ENCODE measurements at places on chromosomes 7 and 10.

DNA sequence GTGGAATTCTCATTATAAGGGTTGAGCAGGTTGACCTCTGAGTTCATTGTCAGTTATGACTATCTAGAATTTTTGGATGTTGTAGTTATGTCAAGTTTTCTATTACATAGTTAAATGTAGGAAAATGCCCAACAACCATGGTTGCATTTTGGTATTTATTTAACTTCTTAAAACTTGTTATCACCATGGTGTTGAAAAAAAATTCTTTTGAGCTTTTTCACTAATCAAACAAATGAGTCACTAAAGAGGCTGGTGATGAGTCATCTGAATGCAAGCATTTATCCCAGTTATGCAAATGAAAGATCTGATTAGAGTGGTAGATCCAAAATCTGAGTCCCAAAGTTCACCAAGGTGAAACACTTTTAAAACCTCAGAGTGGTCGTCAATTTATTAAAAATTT is 624.7 kb upstream of the IGFBP3 start:
- DNase-seq: no peak

GRCh38 chr7:12879139-12879538 is 191.7 kb downstream of the ARL4A start:
- DNase-seq: no peak

DNA sequence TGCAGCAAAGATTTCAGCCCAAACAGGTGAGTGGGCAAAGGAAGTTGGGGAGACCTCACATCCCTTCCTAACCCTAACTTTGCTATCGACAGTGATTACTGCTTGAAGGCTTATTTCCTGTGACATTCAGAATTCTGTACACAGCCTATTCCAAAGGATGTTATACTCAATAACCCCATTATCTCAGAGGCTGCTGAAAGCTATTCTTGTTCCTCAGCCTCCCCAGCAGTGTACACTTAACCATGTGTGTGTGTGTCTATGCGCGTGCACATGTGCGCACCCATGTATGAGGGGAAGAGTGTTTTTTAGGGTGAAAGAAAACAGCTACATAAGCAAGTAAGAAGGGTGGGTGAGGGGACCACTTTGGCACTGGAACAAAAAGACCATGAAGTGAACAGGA is 90.4 kb upstream of the KCNIP2 start:
- no peak for DNase-seq

- no peak for DNase-seq
Observed at GRCh38 chr7:139673230-139673629, 104.6 kb downstream of the HIPK2 start.

DNA sequence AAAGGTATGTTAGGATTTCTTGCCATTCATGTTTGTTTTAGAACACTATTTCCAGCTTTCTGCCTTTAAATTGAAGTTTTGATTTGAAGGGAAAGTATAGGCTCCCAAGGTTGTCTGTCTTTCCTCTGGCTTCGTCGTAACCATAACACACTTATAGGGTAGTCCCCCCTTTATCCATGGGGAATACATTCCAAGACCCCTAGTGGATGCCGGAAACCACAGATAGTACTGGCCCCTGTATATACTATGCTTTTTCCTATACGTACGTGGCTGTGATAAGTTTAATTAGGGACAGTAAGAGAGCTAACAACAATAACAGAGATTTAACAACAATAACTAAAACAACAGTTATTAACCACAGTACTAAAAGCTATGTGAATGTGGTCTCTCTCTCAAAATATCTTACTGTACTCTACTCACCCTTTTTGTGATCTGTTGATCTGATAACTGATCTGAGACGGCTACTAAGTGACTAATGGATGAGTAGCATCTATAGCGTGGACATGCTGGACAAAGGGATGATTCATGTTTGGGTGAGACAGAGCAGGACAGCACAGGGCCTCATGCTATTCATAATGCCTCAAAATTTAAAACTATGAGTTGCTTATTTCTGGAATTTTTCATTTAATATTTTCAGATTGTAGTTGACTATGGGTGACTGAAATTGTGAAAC is 273.1 kb downstream of the AUTS2 start:
- DNase-seq: no peak

DNA sequence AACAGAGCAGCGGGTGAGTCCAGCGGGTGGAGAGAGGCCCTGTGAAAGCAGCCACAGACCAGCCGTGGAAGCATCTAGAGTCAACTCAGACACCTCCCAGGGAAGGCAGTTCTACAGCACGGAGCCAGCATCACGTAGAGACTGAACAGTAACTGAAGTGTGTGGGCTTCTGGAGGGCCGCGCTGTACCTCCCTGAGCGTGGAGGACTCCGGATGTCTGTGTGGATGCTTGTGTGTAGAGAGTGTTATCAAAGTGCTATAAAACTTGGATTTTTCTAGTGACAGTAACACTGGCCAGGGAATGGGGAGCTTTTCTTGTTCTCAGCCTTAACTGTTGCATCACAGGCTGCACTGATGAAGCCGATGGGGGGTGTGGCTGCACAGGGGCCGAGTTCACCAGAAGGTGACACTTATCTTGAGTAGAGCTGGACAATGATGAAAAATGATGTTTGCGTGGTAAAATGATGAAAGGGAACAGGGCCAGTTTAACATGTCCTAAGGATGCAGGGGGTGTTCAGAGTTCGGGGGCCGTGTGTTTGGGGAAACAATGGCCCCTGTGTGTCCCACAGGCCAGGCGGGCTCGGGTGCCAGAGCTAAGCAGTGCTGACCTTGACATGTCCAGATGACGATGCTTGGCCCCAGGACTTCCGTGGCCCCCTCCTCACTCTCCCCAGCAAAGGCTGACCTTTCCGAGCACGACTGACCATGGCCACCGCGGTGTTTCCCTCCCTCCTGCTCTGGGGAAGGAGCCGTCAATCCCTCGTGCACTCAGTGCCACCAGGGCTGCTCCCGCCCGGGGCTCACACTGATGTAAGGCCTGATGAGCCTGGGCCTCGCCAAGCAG is 21.9 kb downstream of the MNX1 start:
- no peak for DNase-seq

GRCh38 chr10:97571622-97572021 is 957 bp upstream of the ANKRD2 start:
- DNase-seq: peak; percentile 50

DNA sequence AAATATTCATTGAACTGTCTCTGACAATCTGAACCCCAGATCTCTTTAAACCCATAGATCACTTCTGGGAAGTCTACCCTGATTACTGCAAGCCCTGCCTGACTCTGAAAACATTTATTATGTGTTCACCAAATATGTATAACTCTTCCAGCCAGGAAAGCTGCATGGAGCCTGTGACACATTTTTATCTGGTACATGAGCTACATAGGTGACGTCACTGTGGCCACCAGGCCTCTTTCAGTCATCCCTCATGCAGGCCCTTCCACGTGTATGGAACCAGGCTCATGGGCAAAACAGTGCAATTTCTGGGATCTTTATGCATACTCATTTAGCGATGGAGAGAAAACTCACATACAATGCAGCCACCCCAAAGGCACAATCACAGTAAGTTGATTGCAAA is 133.9 kb upstream of the NUPR2 start:
- DNase-seq: no peak

GRCh38 chr7:142870566-142871259 is 14.8 kb downstream of the TRPV6 start:
- DNase-seq: no peak

DNA sequence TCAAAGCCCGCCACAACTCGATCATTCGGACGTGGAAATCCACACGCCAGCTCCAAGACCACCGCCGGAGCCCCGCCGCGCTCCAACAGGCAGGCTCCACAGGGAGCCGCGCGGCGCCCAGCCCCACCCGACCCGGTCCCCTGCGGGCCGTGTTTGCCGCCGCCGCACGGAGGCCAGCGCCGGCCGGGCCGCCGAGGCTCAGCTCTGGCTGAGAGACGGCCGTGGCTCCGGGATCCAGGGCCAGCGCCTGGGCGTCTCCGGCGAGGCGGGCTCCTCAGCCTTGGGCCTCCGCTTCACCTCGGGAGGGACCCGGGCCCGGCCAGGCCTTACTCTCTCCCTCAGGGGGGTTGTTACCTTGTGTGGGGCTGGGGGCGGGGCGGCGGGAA is 333 bp downstream of the SMNDC1 start:
- peak; percentile 32 for DNase-seq
